Stimulated activated CD4-positive, alpha-beta T cell treated with anti-CD3 and anti-CD28 coated beads, Interleukin-2, amount 100 ng/mL, for 4 hours (primary cell): ENCODE measurements at places on chromosomes 3 and 15.

DNA sequence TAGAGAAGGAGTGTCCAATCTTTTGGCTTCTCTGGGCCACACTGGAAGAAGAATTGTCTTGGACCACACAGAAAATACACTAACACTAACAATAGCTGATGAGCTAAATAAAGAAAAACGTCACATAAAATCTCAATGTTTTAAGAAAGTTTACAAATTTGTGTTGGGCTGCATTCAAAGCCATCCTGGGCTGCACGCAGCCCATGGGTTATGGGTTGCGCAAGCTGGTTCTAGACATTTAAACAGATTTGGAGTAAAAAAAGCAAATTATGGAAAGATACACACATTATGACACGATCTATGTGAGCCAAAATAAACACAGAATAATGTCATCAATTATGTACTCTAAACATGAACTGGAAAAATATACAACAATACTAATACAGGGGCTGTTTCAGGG, 703.3 kb upstream of the LMCD1 start:
- no peak for DNase-seq

- DNase-seq = no peak
Measured at GRCh38 chr3:25785826-25786225, 2.6 kb upstream of the NGLY1 start.

DNA sequence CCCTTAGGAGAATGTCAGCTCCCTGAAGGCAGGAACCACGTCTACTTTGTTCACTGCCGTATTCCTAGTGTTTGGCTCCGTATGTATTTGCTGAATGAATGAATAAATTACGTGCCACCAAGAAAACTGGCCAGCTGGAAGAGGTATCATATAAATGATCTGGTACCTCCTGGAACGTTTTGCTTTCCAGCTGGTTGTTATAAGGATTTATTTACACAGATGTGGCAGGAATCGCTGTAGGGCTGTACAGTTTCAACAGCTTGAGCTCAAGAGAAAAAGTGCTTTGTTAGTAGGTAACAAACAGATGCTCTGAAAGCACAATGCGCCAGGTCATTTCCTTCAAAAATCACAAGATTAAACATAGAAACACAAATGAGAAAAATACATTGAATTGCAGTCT, 108.8 kb upstream of the ATP2B2 start:
- no peak for DNase-seq

DNA sequence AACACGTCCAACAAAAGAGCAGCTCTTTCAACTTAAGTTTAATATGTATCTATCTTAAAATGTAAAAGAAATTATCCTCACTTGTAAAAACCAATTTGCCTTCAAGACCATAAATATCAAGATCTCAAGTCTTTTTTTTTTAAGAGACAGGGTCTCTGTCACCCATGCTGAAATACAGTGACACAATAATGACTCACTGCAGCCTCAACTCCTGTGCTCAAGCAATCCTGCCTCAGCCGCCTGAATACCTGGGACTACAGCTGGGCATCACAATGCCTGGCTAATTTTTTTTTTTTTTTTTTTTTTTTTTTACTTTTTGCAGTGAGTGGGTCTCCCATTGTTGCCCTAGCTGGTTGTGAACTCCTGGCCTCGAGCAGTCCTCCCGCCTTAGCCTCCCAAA, 26.0 kb downstream of the ACAP2 start:
- DNase-seq = no peak

DNA sequence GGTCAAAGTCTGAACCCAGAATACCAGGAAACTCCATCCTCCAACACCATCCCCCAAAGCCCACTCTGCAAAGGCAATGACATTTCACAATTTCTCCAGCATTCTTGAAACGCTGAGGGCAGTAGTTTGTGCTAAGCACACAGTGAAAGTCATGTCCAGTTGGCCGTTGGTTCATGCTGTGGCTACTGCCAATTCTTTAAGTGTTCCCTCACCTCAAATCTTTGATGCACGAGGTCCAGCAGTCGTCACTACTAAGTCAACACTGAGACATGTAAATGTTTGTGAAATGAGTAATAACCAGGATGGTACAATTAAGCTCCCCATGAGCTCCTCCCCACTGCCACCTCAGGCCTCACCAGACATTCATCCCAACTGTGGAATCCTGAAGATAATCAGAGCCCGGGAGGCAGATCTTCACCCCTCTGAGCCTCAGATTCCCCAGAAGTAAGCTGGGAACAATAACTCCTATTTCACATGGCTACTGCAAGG, 7.0 kb downstream of the SUCLG2 start:
- DNase-seq = no peak

- no peak for DNase-seq
Measured at GRCh38 chr3:3170998-3171397, 8.5 kb downstream of the CRBN start.

DNA sequence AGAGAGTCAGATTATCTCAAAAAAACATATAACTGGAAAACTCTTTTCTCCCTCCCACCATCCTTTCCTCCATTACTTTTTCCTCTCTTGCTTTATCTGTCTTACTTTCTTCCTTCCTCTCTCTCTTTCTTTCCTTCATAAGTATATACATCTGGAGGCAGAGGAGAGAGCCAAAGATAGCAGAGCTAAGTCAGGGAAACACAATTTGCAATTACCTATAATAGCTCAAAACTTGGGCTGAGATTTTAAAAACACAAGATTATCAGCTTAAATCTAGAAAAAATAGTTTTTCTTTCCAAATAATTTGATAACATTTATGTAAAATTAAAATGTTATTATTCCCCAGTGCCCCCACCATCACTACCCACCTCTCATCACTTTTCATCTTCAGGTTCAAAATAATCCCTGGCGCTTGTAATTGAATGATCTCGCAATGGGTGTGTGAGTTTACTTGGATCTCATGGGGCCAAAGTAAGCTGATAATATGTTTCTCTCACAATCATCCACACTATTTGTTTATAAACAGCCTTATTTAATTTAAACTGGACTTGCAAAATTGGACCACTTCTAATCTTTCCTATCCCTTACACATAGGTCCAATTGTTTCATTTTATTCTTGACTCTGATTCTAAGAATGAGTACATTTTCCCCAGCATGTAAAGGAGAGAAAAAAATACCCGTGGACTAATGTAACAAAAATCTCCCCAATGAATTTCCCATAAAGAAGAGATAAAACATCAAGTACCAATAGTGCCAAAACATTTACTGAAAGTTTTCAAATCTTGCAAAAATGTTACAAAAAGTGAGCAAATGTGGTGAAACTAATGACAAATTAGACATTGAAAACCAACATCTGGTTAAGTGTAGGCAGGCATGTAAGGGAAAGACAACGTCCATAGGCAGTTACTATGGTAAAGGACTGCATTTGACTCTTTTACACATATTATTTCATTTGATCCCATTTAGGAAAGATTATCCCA, 236.9 kb downstream of the DTWD1 start:
- no peak for DNase-seq

GRCh38 chr3:183745300-183746098, 47.9 kb downstream of the YEATS2 start:
- DNase-seq = no peak

GRCh38 chr3:112097378-112097777, 11.2 kb downstream of the C3orf52 start:
- no peak for DNase-seq
